Mesothelial cell of epicardium (in vitro differentiated cells): ENCODE measurements at places on chromosomes 12 and 14.
A peak's percentile ranks its signal among the peaks of the same experiment; 100 is the strongest.

GRCh38 chr12:81386101-81386500 lies 308.2 kb downstream of the ACSS3 start:
- no peak for DNase-seq

- DNase-seq = no peak
These were observed 114.2 kb downstream of the STXBP6 start for GRCh38 chr14:24935796-24936195.

DNA sequence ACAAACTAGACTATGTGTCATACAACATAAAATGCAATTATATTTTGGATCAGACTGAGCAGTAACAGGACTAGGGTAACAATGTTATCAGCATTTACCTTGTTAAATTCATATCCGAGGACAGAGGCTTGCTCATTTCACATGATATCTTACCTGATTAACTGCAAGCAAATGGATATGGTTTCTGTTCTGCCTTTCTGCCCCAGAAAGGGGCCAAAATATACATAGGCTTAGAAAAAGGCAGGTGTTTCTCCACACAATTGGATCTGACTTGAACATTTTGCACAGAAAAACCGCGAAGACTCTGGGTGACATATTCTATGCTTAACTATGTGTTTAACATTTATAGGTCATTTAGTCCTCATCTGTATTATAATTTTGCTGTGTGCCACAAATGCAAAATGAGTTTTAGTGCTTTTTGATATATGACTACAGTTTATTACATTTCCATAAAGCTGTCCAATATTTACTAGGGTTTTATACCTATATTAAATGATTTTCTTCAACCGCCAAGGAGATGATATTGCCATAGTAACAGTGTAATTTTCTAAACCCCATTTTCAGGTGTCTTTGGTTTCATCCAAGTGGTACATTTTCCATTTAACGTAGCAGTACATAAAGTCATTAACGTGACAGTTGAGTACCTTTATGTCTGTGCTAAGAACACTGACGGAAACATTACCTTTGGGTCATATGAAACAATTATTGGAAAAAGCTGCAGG lies 249.3 kb upstream of the KRR1 start:
- DNase-seq = no peak

- no peak for DNase-seq
These were observed 33.1 kb downstream of the KCNK10 start for GRCh38 chr14:88289996-88290395.

- DNase-seq = no peak
These were observed 81.1 kb upstream of the RFLNA start for GRCh38 chr12:124213666-124214347.

DNA sequence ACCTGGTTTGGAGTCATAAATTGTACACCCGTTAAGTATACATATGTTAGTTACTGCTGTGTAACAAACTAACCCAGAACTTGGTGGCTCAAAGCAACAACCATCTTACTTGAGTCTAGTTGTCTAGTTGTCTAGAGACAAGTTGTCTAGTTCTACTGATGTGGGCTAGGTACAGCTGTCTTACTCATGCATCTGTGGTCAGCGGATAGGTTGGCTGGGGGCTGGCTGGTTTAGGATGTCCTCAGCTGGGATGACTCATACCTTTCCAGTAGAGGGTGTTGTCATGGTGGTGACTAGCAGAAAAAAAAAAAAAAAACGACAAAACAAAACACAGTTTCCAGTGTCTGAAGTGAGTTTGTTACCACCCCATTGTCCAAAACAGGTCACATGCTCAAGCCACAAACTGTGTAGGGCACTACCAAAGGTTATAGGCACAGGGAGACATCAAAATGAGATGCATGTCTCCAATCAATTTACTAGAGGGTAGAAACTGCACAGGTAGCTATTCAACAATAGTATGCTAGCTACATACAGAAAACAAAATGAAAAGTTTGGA lies 680.3 kb downstream of the MED13L start:
- no peak for DNase-seq

GRCh38 chr12:104285740-104286515 lies 17.6 kb upstream of the EID3 start:
- no peak for DNase-seq

GRCh38 chr14:23605931-23606585 lies 27.5 kb upstream of the JPH4 start:
- DNase-seq = no peak

GRCh38 chr14:68217791-68218340 lies 398.3 kb downstream of the RAD51B start:
- no peak for DNase-seq

- DNase-seq = no peak
These were observed 15.3 kb downstream of the MSRB3 start for GRCh38 chr12:65293735-65294134.

DNA sequence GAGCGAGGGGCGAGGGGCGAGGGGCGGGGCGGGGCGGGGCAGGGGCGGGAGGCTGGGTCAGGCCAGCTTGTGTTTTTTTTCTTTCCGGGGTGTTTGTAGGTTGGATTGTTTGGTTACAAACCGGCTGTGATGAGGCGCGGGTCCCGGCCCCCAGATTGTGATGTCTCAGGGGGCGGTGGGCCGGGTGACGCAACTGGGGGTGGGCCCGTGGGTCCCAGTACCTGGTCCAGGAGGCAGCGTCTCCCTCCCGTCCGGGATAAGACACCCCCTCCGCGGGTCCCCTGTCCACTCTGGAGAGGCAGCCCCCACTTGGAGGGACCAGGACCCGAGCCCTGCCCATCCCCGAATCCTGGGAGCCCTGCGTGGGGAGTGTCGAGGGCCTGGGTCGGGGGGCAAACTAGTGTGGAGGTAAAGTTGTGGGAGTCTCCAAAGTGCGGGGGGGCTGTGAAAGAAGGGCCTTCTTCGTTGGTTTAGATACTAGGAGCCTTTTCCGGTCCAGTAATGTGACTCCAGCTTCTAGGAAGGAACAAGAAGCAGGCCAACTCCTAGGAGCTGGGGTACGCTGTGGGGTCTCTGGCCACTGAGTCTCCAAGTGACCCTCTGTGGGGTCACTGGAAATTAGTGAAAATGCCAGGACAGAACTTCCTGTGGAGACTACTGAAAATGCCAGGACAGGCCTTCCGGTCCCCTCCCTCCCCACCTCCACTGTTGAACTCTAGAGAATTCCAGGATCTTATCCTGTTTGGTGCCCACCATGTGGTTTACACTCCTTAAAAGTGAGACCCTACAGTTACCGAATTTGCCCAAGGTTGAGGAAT lies 579 bp upstream of the CLMN start:
- peak; percentile 61 for DNase-seq

DNA sequence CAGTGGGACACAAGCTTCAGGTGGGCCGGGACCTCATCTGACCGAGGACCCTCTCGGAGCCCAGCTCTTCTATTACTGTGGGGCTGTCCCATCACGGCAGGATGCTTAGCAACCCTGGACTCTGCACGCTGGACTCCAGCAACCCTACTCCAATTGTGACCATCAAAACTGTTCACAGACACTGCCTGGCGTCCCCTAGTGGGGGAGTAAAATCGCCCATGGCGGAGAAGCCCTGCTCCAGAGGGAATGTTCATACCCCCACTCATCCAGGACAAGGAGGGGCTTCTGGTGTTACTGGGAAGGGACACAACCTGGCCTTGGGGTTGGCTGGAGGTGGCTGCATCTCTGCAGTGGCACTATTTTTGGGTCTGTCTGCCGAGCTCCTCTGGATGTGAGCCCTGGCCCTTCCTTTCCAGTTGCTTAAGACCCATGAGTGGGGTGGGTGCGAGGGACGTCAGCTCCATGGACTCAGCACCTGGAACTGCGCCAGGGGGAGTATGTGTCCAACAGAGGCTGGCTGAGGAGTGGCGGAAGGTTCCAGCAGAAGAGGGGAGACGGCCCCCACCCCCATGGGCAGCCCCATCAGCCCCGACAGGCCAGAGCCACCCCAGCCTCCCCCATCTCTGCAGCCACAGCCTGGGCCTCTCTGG lies 103.8 kb downstream of the RFLNA start:
- no peak for DNase-seq

GRCh38 chr14:65783576-65783975 lies 371.0 kb downstream of the FUT8 start:
- no peak for DNase-seq

DNA sequence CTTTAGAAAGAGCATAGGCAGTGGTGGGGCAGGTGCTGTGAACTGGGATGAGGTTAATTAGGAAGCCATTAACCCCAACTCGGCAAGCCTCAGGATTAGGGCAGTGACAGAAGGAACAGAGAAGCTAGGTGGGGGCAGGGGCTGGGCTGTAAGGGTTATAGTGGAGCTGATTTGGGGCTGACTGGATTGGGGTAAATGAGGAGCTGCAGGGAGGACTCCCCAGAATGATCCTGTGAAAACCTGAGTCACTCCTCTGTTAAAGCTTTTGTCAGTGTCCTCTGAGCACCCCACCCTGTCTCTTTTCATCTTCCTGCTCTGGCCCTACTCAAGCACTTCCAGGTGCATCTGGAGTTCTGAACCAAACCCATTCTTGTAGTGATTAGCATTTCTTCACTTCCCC lies 4.4 kb downstream of the KLC1 start:
- DNase-seq = no peak

- DNase-seq = no peak
These were observed 7.9 kb upstream of the PLEKHG6 start for GRCh38 chr12:6302621-6303020.

GRCh38 chr12:44002607-44003006 lies 166.7 kb downstream of the TMEM117 start:
- no peak for DNase-seq

- peak; percentile 46 for DNase-seq
These were observed 211.5 kb upstream of the CPNE8 start for GRCh38 chr12:39116861-39117260.

GRCh38 chr12:98172304-98172703 lies 343.1 kb upstream of the TMPO start:
- DNase-seq = no peak

GRCh38 chr12:99985631-99986030 lies 895 bp upstream of the ANKS1B start:
- no peak for DNase-seq

- DNase-seq = no peak
These were observed 578.5 kb downstream of the ALG10 start for GRCh38 chr12:34600592-34601462.

DNA sequence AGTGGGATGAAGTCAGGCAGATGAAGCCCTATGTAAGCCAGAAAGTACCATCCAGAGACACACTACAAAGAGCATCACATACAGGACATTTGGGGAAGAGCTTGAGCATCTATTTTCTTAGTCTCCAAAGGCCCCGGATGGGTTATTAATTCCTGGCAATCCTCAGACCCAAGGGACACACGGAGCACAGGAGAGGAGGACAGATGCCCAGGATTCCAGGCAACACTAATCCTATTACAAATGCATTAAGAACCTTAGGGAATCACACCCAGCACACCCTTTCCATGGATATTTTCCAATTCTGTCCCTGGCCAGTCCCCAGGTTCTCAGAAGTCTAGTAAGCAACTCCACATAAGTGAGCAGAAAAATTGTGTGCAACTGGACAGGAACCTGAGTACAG lies 65.9 kb downstream of the CMKLR1 start:
- DNase-seq = no peak

DNA sequence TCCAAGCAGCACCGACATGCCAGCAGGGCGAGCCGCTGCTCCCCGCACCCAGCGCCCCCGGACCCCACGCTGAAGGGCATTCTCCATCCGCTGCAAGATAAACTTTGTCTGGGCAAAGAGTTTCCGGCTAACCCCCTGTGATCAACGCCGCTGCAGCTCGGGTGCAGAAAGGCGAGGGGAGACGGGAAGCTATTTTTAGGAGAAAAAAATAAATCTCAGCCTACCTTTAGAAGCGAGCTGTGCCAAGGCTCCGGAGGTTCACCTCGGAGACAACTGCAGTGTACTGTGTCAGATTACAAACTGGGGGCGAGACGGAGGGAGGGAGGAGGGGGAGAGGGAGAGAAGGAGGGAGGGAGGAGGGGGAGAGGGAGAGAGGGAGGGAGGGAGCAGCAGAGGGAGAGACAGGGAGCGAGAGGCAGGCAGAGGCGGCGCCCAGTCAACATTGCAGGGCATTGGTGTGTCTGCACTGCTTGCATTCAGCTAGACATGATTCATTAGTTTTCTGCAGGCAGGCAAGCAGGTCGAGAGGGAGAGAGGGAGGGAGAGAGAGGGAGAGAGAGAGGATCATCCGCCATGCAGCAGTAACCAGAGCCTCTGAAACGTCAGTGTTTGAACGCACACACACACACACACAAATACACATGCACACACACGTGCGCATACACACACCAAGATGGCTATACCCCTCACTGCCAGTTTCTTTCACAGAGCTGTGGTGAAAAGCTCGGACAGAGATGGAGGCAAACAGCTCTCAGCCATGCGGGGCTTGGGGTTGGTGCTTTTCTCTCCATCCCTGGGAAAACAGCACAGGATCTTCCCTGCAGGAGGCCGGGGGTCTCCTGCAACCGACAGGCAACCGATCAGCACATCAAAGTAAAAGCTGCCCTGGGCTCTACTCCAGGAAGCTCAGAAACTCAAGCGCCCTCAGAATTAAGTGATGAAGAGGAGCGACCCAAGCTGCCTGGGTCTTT lies at the start of gene RIMBP2:
Gene RIMBP2, minus strand, starts transcription at position 302 of the 971 bp plus-strand sequence. CDS start 237,286 bp downstream, outside the sequence.
- DNase-seq = peak; percentile 65

DNA sequence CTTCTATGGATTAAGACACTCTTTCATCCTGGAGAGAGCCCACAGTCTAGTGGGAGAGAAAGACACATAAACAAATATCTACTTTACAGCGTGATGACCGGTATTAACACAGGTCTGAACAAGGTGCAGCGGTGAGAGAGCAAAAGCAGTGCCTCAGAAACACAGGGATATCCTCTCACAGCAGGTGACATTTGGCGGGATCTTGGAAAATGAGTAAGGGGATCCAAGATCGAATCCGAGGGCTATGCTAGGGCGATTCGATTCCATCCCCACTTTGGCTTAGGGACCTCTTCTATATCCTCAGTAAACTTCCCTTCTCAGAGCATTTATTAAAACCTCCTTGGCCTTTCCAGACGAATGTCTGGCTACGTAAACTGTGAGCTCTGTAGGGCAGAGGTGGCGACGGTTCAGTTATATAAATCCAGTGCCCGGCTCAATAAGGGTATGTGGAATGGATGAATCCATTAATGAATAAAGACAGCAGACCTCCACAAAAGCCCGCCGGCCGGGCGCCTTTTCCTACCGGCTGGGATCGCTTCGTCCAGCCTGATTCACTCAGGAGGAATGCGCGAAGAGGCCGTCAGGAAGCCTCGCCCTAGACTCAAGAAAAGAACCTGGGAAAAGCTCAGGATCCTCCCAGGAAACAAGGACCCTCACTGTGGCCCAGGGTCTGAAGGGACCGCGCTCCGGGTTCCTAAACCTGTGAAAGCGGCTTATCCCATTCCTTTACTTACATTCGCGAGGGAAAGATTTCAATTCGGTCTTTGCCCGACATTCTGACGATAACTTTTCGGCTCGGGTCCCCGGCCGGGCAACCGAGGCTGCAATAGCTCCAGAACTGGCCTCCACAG lies 455 bp downstream of the ATP6V1D start:
- no peak for DNase-seq

DNA sequence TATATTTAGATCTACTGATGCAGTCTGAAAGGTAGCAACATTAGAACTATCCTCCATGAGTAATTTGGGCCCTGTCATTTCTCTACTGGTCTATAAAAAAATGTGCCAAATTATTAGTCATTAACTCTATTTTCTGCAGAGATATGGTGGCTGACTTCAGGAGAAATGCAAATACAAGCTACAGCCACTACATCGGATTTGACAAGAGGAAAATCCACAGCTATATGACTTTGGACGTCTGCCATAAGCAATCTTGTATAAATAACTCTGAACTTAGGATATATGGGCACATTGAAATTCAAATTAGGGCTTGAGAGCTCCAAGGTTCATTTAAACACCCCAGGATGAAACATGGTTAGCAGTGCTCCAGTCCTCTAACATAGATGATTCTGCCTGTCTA lies 983.0 kb upstream of the LRFN5 start:
- DNase-seq = no peak
